ENCODE measurements at places on chromosomes 1 and 21.

GRCh38 chr1:162417650-162418049 is 5.7 kb upstream of the SH2D1B start:
- DNase-seq, result no peak

DNA sequence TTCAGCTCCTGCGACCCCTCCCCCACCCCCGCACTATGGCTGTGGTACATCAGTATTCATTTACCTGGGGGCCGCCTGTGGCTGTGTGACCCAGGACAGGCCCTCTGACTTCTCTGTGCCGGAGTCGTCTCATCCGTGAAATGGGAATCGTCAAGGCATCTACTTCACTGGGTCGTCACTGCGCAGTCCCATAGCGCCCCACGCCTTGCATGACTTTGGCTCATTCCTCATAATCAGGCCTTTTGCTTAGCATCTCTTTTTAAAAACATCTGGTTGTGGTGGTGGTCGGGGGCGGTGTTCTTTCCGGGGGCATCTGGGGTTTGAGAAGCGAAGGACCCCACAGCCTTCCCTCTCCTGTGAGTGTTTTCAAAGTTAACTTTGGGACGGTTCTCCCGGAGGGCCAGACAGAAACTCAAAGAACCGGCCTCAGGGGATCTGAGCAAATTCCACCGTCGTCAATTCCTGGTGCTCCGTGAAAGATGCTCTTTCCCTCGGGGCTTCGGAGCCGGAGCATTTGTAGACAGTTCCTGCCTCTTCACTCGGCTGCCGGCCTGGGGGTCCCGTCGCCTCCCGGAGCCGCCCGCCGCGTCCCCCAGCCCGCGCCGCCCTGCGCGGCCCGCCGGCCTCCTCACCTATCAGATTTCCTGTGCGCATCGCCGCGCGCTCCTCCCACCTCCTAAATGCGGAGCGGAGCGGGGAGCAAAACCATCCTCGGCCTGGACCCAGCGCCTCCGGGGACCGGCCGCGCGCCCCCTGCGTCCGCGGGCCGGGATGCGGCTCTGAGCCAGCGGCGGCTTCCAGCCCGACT is at the start of gene B3GALT5:
B3GALT5 (plus strand) TSS at position 708 of the 808 bp plus-strand sequence. CDS start 47,620 bp downstream, outside the sequence.
- DNase-seq, result no peak

- no peak for DNase-seq
Measured at GRCh38 chr1:200874694-200875093, 1.9 kb downstream of the GPR25 start.

DNA sequence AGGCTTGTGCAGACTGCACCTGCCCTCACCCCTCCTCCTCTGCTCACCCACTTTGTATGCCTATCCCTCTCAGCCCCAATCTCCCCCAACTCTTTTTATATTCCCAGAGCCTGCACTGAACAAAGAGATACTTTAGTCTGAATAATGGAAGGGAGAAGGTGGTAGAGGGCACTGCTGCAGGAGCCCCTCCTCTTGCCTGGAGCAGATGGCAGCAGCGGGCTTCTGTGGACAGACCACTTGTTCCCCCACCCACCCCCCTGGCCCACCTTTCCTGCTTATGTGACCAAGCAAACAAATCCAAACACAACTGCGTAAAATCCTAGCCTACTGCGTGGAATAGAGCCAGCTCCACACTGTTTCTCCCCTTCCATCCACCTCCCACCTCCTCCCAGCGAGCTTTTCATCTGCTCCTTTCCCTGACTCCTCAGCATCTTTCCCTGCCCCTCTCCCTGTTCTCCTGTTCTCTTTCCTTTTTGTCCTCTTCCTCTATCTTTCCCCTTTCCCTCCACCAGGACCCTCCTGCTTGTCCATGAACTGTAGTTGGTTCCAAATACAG is 27.5 kb downstream of the RGS8 start:
- DNase-seq, result no peak

GRCh38 chr1:116352349-116352813 is 20.7 kb upstream of the ATP1A1 start:
- DNase-seq, result no peak

- DNase-seq, result peak; percentile 4
Measured at GRCh38 chr1:87898431-87898830, 569.8 kb downstream of the LMO4 start.

DNA sequence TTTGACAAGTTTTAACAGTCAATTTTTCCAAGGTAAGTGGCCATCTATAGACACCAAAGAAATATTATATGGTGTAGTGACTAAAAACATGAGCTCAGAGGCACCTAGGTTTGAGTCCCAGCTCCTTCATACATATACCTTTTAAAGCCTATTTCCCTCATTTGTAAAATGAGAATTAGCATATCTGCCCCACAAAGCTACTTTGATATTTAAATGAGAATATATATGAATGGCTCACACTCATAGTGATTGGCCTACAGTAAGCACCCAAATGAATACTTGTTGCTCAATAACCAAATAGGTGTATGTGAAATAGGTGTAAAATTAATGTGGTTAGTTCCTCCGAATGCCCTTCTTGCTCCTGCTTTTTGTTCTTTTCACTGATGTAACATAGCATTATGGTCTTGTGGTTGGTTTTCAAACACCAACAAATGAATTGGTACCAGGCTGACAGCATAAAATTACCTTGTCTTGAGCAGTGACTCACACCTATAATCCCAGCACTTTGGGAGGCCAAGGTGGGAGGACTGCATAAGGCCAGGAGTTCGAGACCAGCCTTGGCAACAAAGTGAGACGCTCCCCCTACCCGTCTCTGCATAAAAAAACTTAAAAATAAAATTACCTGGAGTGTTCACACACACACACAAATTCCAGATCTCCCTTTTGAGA is 25.3 kb downstream of the CNIH4 start:
- no peak for DNase-seq

GRCh38 chr1:14969006-14969405 is 184.5 kb upstream of the TMEM51 start:
- no peak for DNase-seq

DNA sequence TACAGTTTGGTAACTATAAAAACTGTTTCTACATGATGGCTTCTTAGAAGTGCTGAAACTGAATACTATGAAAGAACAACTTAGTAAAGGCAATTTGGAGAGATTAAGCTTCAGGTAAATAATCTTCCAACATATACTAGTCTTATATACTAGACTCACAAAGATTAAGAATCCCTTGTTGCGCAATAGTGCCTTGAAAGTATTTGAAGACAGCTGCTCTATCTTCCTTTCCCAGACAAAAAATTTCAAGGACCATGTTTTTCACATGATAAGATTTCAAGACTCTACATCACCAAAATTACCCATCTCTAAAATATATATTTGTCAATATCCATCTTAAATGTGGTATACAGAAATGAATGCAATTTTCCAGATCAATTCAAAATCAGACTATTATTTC is 37.7 kb upstream of the ASPM start:
- DNase-seq, result no peak

GRCh38 chr1:6440198-6441126 is 15.9 kb downstream of the ESPN start:
- DNase-seq, result no peak

DNA sequence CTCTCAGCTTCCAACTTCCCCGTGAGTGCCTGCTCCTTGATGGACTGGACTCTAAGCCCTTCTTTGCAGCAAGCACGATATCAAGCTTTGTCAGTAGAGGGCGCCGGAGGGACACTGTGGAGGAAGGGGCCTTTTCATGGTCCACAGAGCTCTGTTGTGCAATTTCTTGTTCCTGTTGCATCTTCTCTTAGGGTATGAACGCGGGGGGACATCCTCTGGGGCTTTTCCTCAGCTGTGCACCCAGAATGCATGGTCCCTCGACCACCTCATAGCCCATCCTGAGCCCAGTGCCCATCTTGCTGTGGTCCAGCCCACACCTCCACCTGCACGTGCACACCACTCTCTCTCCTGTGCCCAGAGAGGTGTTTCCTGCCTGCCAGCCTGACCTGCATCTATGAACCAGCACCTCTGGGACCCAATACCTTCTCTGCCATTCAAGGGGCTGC is 556.8 kb downstream of the PTPRU start:
- DNase-seq, result peak; percentile 12

GRCh38 chr1:207188901-207189300 is 84.9 kb downstream of the C4BPA start:
- no peak for DNase-seq

DNA sequence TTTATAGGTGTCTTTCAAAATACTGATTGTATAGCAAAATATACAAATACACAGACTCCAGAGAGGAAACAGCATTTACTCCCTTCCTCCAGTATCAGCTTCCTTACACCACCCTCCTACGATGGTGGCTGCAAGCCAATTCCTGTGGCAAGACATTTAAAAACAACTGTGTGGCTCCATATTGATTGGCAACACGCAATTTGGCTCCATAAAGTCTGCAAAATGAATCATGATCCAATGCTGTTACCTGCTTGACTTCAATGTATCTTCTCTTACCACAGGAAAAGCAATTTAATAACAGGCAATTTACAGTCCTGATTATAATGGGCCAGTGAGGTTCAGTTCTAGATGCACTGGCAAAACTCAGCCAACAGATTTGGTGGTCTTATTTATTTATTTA is 19.7 kb upstream of the ATP6V1G3 start:
- DNase-seq, result no peak

- DNase-seq, result no peak
Measured at GRCh38 chr1:82752046-82752445, 951.3 kb downstream of the ADGRL2 start.

DNA sequence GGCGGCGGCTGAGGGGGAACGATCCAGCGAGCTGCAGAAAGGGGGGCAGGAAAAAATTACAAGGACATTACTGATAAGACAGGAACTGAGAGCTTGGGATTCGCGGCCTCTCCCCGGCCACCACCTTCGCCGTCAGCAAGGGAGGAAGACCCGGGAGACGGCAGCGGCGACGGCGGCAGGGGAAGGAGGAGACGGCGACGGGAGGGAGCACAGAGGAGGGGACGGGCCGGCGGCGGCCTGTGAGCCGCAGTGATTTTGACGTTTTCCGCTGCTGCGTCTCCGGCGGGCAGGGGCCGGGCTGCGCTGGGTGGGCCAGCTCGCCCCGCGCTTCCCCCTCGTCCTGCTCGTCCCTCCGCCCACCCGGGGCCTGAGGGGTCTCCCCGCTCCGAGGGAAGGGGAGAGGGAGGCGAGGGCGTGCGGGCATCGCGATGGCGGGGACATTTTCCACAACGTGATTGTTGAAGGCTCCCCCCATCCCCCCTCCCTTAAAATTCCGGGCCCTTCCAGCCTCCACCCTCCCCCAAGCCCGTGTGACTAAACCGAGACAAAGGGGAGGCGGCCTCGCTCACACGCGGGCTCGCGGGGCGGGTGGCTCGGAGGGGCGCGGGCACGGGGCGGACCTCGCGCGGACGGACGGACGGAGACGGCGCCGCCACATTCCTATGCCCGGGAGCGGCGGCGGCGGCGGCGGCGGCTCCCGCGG is 407 bp downstream of the CAMSAP2 start:
- DNase-seq, result peak; percentile 31

DNA sequence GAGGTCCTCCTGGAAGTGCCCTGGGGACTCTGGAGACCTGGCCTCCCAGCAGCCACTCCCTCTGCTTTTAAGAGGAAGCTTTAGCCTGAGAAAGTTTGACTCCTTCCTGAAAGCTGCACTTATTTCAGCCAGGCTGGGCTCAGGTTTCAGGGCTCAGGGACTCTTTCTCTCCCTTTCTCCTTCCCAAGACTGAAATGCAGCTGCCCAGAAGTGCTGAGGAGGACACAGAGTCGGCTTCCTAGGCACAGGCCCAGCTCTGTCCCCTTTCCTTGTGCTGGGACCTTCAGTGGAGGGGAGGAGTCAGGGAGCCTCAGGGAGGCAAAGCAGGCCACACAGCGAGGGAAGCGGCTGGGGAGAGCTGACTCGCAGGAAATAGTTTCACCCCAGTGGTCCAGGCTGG is 137.3 kb downstream of the NAV1 start:
- DNase-seq, result no peak

DNA sequence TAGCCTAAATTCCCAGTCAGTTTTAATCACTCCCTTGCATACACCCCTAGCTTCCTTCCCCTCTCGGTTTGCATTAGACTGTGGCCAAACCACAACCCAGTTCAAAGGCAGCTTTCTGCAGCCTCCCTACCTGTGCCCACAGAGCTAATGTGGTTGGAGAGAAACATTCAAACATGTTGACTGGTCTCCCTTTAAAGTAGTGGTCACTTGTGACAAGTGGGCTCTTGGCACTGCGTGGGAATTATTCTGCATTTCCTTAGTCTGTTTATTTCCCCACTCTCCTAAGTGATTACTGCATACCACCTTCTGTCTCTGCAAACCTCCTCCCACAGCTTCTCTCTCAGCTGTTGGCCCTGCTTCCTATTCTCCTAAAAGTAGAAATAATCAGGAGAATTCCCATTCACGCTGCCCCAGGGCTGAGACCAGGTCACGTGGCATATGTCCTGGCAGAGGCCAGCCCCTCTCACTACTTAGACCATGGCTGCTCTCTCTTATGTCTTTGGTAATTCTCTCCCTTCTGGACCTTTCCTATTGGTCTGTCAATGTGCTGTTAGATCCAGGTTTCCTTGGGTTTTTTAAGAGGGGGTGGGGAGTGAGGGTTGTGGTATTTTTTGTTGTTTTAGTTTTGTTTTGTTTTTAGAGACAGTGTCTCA is 38.4 kb upstream of the CD101 start:
- no peak for DNase-seq

DNA sequence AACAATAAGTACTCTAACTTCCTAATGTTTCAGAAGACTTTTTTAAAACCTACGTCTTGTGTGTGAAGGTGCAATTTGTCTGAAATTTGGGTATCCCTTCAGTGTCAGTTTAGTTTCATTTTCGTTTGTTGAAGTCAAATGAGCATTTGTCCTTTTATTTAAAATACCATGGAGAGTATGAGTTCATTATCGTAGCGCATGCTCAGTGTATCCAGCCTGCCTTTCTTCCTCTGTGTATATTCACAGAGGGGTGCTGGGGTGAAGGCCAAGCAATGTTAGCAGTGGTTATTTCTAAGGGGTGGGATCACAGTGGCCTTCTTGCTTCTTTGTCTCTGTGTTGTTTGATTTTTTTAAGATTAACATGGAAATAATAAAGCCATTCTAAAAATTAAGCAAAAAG is 43.2 kb downstream of the CNN3 start:
- no peak for DNase-seq

DNA sequence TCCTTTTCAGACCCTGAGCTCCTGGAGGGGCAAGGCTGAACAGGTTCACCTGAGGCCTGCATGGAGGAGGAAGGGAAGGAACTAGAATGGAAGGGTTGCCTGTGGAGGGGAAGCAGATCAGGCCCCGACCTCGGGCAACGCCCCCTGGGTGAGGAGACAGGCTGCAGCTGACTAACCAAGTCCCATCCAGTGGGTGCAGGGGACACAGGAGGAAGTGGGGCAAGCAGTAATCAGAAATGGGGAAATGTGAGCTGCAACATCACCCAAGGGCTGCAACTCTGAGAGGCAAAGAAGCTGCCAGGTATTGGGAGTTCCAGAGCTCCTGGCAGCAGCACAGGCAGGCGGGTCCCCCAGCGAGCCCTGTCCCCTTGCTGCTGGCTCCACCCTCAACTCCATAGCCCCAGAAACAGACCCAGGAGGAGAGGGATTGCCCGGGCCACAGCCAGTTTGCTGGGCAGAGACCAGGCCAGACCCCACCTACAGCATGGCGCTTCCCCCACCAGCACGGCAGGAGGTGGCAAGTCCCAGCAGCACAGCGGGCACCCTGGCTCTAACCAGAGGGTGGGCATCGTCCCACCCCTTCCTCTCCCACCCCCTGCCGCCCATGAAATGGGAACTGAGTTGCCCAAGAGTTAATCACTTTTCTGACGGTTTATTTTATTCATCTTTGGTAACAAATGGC is 38.5 kb downstream of the MRPL37 start:
- DNase-seq, result no peak

Measured in GM04503 (cell line).